Stimulated activated CD8-positive, alpha-beta memory T cell treated with anti-CD3 and anti-CD28 coated beads, Interleukin-12 subunit alpha, Interleukin-12 subunit beta, amount 100 ng/mL, for 4 hours (primary cell): ENCODE measurements at places on chromosomes 1 and 21.

DNA sequence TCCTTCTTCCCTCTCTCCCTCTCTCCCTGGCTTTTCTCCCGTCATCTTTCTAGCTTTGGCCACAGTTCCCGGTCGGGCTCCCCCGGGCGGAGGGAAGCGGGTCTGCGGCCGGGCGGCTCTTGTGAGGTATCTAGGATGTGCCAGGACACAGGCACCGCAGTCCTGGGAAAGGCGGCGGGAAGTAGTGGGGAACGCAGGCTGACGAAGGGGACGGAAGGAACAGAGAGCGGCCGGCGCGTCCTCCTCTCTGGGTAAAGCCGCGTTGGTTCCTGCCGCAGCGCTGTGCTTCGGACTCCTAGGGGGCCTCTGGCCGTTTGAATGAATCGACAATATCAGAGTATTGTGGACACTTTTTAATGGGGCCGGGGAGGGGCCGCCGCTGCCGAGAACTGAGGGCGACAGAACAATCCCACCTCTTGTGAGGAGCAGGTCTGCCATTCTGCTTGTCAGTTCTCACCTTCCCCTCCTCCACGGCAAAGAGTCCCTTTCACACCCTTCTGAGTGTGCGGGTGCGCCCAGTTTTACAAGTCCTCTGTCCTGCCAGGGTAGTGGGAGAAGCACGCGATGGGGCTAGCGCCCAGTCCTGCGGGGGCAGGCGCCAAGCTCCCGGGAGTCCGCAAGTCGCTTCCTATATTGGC is 1.2 kb upstream of the LHX9 start:
- no peak for DNase-seq

GRCh38 chr1:156153362-156153761 is at the start of gene SEMA4A:
Gene SEMA4A, plus strand, starts transcription at chr1:156153585. Its CDS starts 994 bp downstream, at chr1:156154579.
- DNase-seq: no peak

DNA sequence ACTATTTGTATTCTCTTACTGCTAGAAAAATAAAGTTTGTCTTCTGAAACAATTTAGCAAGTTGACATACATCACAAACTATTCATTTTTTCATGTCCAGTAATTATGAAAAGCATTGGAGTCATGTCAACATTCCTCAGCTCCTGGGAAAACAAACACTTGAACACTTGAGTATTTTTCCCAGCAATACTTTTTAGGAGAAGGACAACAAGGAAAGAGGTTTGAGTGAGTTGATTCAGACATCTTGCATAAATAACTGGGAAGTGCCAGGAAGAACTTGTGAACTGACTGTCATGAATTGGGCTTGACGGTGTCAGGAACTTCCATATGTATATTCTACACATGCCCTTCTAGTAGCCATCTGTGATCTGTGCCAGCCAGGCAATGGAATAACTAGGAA is 195.6 kb downstream of the HMCN1 start:
- no peak for DNase-seq

GRCh38 chr1:144101397-144102045 is 129.7 kb upstream of the FAM72C start:
- no peak for DNase-seq

GRCh38 chr1:61088163-61088974 is 6.0 kb downstream of the NFIA start:
- DNase-seq: no peak

DNA sequence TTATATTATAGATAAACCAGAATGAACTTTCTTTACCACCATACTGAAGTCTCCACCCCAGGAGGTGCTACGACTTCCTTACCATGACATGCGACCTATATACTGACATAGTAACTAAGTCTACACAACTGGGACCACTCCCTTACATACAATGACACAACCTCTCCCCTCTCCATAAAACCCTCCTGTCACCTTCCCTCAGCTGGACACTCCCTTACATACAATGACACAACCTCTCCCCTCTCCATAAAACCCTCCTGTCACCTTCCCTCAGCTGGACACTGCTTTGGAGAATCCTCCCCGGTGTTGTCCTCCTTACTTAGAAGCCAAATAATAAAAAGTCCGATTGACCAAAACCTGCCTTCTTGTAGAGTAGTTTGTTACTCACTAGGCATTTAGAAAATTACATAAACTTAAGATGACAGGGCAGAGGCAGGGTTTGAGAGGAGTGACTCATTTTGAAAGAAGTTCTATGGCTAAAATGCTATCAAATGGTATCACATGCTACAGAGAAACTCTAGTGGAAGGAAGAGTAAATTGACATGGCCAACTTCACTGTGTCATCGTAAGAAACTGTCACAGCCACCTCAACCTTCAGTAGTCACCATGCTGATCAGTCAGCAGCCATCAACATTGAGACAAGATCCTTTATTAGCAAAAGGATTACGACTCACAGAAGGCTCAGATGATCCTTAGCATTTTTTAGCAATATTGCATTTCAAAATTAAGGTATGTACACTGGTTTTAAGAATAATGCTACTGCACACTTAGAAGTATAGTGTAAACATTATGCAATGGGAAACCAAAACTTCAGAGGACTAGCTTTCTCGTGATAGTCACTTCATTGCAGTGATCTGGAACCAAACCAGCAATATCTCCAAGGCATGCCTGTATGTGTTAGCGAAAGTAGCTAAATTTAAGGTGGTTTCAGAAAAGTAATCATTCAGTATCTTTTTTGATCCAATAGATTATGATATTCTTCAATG is 56.4 kb downstream of the AHCTF1 start:
- DNase-seq: no peak

- DNase-seq: no peak
Observed at GRCh38 chr1:172323686-172324085, 96.8 kb upstream of the C1orf105 start.

- DNase-seq: peak; percentile 2
Observed at GRCh38 chr1:51877434-51878307, 856 bp downstream of the NRDC start.

DNA sequence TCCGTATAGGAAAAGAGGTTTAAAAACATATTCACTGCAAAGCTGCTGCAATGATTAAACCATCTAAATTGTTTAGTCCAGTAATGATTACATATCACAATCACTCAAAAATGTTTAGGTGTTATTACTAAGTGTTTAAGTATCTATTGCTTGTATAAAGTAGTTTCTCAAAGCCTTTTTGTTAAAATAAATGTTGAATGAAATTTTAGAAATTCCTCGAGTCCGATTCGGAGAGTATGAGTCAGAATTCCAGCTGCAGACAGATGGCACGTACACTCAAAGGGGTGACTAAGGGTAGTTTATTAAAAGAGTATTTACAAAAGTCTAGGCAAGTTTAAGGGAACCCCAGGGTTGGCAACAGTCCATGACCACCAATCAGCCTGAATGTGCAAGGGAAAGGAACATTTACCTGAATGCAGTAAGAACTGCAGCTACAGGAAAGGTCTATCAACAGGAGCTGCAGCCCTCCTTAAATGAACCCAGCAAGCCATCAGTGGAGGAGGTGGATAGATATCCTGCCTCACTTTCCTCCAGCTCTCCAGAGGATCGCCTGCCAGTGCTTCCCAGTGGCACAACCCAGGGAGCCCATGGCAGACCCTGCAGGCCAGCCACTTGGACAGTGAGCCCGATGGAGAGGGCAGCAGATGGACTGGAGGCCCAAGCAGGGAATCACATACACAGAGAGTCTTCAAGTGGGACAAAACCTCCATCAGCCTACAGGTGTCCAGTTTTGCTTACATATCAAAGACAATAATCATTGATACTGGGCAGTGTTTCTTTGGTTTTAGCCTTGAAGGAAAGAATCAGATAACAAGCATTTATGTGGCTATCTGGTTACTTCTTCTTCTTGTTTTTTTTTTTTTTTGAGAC is 92.1 kb upstream of the SLC44A3 start:
- DNase-seq: no peak

DNA sequence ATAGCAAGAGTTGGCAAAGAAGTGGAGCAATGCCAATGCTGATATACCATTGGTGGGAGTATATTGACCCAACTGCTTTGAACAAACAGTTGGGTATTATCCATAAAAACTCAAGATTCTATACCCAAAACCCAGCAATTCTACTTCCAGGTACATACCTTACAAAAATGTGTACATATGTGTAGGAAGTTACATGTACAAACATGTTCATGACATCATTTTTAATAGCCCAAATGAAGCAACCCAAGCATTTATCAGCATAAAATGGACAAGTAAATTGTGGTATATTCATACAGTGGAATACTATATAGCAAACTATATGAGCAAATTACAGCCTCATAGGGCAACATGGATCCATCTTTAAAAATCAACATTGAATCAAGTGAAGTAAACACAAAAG is 20.9 kb downstream of the RWDD3 start:
- no peak for DNase-seq

DNA sequence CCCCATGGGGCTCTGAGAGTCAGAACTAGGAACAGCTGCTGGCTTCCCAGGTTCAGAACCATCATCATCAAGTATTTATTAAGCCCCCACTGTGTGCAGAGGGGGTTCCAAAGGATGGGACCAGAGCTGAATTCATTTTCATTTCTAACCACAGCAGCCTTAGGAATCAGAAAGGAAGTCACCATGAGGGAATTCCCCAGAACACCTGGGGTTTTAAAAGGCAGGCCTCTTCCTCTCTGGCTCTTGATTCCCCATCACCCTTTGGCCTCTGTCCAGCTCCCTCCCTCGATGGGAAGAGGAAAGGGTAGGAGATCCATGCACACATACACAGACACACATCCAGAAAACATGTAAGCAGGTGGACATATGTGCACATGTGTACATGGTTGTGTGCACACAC is 1.3 kb upstream of the KCNN3 start:
- DNase-seq: no peak

DNA sequence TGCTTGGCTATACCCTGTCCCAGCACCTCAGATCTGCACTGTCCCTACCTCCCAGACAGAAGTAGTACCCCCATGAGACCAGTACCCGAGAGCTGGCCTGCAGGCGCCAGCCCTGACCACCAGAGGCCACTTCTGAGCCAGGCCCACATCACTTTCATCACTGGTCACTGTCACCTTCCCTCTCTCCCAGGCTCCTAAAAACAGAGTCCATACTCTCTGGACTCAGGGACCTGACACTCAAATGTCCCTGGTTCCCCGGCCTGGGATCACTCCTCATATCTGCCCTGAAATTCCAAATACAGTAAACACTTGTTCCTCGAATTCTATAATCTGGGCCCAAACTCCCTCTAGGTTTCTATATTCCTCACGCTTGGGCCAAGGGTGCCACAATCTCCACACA is 18.7 kb downstream of the TMEM53 start:
- no peak for DNase-seq

DNA sequence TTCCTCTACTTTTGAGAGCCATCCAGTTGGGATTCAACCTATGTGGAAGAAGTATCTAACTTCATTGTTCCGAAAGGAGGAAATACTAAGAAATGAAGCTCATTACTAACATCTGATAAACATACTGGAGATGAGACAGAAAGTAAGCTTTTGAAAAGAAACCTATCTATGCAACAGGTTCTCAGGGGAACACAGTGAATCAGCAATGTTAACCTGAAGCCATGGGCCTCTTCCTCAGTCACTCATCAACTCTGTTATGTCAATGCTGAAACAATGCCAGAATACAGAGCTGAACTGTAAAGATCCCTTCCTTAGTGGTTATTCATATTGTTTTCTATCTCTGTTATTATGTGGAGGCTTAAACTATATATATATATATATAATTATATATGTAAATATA is 55.5 kb upstream of the ESRRG start:
- no peak for DNase-seq

GRCh38 chr1:34870395-34870794 is 10.8 kb upstream of the SMIM12 start:
- no peak for DNase-seq

DNA sequence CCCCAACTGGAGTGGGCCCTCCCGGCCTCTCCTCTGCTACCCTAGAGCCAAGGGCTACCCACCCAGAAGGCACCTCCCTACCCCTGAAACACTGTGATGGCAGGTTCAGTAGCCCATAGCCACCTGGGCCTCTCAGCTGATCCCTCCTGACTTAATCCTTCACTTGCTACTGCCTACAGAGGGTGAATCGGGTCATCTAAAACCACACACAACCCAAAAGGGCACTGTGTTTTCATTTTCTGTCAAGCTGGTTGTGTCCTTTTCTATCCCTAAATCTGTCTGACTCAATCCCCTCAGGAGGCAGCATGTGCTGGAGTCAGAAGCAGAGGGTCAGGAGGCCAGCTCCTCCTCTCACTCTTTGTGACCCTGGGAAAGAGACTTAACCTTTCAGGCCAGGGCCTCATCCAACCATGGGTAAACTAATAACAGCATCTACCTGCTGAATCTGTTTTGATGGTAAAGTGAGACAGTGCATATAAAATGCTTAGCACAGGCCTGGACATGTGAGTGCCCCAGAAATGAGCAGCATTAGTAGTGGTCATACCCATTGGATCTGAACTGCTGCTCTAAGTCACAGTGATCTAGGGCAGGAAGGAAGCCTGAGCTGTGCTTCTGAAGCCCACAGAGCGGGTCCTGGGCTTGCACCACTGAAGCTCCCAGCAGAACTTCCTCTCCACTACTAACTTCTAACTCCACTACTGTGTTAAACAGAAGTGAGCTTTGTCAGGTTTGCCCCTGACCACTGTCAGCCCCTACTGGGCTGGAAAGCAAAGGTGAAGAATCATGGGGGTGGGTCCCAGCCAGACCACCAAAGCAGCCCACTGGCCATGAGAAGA is 11.0 kb downstream of the PMVK start:
- DNase-seq: no peak

GRCh38 chr1:172376431-172376830 is 44.1 kb upstream of the C1orf105 start:
- DNase-seq: no peak

DNA sequence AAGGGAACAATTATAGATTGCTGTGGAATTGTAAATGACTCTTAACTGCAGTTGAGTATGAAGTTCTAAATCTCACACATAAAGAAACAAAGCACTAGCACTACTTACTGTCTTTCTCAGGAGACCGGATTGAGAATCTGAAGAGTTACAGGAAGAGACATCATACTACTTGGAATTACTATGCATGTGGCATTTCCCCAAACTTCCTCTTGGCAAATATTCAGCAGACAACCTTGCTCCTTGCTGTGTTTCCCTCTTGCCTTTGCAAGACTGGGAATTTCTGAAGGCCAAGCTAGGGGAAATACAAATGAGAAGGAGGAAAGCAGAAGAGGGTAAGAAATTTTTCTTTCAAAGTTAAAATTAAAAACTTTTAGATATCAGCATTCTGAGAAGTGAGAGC is 173.6 kb upstream of the KCTD3 start:
- no peak for DNase-seq

- DNase-seq: no peak
Observed at GRCh38 chr1:20847611-20848080, 60.5 kb upstream of the HP1BP3 start.

GRCh38 chr21:29104239-29104708 is 26.2 kb upstream of the MAP3K7CL start:
- no peak for DNase-seq

GRCh38 chr21:32819694-32820093 is 48.1 kb upstream of the PAXBP1 start:
- DNase-seq: no peak
